Activated naive CD4-positive, alpha-beta T cell treated with anti-CD3 and anti-CD28 coated beads for 36 hours (primary cell): ENCODE measurements at places on chromosomes 1 and 21.

- DNase-seq = no peak
Observed at GRCh38 chr1:183764981-183765380, 39.9 kb upstream of the RGL1 start.

- DNase-seq = no peak
Observed at GRCh38 chr1:63038586-63038985, 254.7 kb downstream of the ATG4C start.

- DNase-seq = no peak
Observed at GRCh38 chr1:242447689-242448088, 76.8 kb downstream of the PLD5 start.

GRCh38 chr1:43902058-43902831 lies 31.4 kb upstream of the ARTN start:
- DNase-seq = no peak

DNA sequence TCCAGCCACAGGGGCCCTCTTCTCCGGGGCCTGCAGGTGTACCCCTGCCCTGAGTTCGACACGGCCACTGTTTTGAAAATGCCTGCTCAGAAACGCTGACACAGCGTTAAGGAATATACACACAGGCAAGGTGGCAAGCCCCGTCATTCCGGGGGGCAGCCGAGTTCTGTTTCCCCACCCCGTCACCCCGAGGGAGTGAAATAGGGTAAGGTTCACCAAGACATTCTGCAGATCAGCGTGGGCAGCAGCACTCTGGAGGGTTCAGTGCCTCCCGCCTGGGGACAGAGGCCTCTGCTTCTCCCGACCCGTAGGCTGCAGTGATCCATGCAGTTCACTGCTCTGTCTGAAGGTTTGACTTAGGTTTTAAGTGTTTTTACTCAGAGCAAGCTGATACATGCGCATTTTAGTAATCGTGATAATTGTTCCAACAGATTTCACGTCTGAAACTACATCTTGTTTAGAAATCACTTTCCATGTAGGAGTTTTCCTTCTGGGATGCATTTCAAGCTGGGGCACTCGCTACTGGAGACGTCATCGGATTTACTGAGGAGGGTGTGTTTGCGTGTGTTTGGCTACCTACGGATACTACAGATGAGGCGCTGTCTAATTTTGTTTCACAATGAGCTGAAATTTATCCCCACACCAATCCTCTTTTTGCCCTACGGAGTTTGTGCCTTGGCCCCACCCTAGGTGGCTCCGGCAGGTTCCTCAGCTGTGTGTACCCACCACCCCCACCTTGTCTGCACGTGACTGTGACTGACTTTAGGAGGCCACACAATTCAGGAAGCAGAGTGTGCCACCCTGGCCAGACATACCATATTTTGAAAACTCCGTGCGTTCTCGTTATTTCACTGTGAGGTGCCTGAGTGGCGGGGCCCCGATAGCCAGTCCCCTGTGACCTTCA lies 63.5 kb downstream of the AGPAT3 start:
- no peak for DNase-seq

GRCh38 chr1:35568975-35569395 lies 4.1 kb upstream of the TFAP2E start:
- peak; percentile 78 for DNase-seq

DNA sequence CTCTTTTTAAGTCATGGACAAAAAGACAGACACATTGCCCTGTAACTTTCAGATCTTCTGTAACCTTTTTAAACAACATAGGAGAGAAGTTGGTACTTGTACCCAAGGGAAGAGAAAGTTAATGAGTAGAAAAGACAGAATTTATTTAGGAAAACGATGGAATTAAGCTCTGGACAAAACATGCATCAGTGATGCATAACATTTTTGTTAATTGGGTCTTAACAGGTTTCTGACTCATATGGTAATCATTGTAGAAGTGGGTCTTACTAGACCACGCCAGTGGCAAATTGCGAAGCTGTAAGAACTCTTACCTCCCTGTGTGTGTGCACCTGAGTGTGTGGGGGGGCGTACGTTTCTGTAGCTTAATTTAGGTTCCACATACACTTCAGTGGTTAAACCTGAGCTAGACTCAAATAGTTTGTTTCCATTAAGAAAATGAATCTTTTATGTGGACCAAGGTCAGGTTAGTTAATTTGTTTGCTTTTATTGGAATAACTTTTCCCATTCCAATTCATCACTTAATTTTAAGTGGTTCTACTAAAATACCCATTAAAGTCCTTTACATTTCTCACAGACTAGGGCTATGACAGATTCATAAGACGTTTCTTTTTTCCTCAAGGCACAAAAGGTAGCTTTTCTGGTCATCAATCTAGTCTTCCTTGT lies 48.1 kb downstream of the NFIA start:
- DNase-seq = no peak

GRCh38 chr1:198424441-198424840 lies 116.0 kb downstream of the ATP6V1G3 start:
- DNase-seq = no peak

GRCh38 chr1:215215846-215216245 lies 133.3 kb downstream of the KCNK2 start:
- DNase-seq = no peak

DNA sequence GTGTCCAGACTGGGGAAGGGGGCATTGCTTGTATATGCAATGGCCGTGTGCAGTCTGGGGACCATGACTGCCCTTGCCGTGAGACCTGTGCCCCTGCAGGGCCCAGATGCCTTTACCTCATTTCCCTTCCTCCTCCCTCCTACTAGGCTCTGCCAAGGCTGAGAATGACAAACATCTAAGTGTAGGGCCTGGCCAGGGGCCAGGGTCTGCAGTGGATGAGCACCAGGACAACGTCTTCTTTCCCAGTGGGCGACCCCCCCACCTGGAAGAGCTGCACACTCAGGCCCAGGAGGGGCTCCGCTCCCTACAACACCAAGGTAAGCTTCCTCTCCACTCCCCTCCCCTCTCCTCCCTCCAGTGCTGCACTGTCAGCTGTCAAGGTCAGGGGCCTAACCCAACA lies 49.5 kb downstream of the YARS1 start:
- DNase-seq = no peak

DNA sequence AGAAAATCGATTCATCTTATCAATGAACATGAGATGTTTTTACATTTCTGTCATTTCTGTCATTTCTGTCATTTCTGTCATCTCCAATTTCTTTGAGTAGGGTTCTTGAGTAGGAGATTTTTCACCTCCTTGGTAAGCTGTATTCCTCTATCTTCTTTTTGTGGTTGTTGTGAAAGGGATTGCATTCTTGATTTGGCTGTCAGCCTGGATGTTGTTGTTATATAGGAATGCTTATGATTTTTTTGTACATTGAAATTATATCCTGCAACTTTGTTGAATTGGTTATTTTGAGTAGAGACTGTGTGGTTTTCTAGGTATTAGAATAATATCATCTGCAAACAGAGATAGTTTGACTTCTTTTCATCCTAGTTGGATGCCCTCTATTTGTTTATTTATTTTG lies 1233.7 kb downstream of the PLA2G4A start:
- no peak for DNase-seq
